ENCODE measurements at places on chromosomes 3 and 15.

GRCh38 chr15:42511007-42511391 lies 15.6 kb downstream of the SNAP23 start:
- DNase-seq: no peak

DNA sequence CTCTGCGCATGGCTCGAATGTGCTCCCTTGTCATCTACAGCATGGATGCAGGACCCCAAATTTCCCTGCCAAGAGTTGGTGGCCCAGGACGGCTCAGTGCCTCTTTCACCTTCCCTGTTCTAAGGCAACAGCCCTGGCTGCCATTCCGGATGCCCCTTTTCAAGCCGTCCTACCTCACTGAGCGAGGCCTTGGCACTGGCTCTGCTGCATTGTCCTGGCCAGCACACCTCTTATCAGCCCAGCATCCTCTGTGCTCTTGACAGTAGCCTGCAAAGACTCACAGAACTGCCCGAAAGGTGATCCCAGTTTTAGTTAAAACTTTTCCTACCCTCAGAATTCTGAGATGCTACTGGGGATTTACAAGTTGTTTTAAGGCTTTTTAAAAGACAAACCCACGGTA lies 122.0 kb downstream of the MECOM start:
- DNase-seq: no peak

- no peak for DNase-seq
Observed at GRCh38 chr3:51934139-51934850, 7.4 kb downstream of the RRP9 start.

DNA sequence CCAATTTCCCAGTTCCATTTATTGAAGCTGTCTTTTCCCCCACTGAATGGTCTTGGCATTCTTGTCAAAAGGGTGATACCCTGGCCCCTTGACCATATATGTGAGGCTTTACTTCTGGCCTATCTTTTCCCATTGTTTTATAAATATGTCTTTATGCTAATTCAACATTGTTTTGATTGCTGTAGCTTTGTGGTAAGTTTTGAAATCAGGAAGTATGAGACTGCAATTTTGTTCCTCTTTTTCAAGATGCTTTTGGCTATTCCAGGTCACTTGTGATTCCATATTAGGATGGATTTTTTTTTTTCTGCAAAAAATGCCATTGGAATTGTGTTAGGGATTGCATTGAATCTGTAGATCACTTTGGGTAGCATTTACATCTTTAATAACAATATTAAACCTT lies 141.2 kb upstream of the MANF start:
- no peak for DNase-seq

DNA sequence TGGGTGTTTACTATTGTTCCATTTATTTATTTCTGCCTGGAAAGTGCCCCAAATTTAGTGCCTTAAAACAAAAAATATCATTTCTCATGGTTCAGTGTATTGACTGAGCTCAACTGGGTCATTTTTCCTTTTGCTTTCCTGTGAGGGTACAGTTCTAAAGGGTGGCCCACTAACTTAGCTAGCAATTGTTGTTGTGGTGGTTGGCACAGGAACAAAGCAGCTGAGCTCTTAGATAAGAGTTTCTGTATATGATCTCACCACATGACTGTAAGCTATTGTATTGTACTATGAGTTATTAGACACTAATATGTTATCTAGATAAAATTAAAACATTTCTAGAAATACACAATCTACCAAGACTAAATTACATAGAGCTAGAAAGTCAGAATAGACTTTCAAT lies 1283.7 kb downstream of the OTOL1 start:
- DNase-seq: no peak

DNA sequence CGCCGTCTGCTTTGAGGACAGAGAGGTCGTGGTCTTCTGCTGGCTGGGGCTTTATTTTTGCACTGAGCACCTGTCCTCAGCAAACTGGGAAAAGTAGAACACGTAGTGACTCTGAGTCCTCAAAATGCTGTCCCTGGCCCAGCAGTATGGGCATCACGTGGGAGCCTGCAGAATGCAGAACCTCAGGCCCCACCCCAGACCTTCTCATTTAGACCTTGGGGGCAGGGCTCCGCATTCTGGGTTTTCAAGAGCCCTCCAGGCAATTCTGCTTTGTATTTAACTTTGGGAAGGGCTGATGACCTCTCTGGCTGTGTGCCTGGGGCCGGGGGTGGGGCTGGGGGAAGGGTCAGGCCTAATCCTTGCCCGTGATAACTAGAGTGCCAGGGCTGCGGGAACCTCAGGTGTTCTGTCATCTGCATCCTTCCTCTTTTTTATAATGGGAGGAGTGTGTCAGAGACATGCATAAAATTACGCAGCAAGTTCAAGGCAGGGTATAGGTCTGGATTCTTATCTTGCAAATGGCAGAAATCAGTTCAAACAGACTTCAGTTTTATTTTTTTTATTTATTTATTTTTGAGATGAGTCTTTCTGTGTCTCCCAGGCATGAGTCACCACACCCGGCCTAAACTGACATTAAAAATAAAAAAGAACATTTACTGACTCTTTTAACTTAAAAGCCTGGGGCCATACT lies 11.1 kb downstream of the SLC6A6 start:
- no peak for DNase-seq

DNA sequence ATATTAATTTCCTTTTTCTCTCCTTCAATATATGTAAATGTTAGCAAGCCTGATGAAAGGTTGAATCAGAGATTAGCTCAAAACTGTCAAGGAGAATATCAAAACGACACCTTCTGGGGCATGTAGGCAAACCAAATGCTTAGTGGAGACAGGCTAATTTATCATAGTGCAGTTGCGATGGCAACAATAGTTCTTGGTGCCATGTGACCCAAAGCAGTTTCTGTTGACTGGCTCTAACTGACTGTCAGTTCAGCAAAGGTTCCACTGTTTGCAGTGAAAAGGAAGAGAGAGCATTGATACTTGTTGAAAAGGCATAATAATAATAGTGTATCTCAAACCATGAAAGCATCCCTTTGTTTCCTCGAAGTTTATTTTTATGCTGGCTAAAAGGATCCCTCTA lies 513.9 kb downstream of the NLGN1 start:
- DNase-seq: no peak

DNA sequence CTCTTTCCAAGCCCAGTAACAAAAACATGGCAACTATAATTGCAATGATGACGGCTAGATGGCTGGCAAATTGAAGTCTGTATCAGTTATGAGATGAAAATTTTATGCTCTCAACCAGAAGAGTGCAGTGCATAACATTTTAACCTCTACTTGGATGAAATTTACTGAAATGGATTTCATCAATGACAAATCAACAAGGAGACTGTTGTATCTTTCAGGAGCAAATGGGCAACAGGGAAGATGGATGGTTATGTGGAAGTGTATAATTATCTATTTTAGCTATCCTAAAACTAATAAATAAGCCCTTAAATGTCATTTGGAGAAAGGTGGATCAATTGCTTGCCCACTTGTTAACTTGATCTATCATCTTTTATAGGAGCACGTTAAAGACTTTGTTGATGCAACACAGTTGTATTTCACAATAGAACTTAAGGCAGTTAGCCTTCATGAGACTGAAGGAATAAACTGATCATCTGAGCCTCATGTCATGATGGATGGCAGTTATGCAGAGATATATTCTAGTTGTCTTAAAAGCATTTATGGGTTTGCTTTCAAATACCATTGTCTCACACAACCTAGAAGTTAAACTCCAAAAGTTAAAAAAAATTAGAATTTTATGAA lies 315.1 kb upstream of the TBC1D5 start:
- DNase-seq: no peak

DNA sequence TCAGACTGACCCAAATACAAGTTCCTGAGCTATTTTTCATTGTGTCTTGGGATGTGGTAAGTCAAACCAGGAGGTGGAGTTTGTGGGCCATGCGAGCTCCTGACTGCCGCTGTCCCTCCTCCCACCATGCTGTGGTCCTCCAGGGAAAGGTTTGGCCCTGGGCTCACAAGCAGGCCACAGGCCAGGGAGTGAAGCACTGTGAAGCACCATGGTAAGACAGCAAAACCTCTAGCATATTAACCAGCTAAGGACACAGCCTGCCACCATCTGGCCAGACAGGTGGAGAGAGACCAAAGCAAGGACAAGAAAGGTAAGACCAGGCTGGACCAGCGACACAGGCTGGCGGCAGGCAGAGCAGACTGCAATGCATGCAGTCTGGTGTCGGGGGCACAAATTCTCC lies 15.3 kb downstream of the RAB43 start:
- DNase-seq: no peak

DNA sequence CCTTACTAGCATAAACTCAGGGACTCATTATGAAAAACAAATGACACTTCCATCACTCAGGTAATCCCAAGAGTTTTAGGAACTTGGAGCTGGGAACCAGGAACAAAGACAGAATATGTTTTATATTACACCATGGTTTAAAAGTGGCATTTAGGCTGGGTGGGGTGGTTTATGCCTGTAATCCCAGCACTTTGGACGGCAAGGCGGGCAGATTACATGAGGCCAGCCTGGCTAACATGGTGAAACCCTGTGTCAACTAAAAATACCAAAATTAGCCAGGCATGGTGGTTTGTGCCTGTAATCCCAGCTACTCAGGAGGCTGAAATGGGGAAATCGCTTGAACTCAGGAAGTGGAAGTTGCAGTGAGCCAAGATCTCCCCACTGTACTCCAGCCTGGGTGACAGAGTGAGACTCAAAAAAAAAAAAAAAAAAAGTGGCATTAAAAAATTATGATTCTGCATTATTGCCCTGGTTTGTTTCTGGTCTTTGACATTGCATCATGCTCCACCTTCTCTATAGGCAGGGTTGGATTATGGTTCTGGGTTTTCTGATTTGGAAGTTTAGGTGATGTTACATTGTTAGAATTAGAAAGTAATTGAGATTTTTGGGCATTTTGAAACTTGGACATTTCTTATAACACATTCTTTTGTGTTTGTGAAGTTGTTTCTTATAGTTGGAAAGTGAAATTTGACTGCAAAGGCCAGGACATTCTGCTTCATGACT lies 19.0 kb downstream of the SQOR start:
- no peak for DNase-seq

- DNase-seq: no peak
Observed at GRCh38 chr3:168628549-168628948, 532.8 kb upstream of the GOLIM4 start.

GRCh38 chr3:146187334-146187950 lies 26.5 kb upstream of the PLOD2 start:
- no peak for DNase-seq

DNA sequence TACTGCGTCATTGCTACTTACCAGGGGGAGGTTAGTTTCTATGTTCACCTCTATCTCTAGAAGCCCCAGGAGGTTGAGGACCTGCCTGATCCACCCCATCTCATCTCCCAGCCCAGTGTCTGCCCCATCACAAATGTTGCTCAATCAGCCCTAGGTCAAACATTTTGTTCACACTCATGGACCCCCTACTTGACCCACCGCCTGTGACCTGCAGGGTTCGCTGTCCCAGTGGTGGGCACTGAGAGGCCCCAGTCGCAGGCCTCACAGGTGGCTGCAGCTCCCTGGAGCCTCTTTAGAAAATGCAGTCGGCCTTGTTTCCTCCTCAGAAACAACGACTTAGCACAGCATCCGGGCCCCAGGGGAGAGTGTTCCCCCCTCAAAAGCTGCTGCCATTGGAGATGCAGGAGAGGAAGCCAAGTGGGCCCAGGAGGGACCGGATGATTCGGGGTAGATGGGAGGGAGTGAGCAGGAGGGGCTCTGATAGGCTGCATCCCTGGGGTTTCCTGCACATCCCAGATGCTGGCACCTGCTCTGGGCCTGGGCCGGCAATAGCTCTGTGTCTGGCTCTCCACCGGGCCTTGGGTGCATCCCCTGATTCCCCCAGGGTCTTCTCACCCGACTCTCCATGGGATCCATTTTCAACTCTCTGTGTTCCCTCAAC lies 18.4 kb upstream of the INSYN1 start:
- DNase-seq: no peak

- DNase-seq: no peak
Observed at GRCh38 chr3:147653367-147653923, 244.3 kb downstream of the ZIC1 start.

DNA sequence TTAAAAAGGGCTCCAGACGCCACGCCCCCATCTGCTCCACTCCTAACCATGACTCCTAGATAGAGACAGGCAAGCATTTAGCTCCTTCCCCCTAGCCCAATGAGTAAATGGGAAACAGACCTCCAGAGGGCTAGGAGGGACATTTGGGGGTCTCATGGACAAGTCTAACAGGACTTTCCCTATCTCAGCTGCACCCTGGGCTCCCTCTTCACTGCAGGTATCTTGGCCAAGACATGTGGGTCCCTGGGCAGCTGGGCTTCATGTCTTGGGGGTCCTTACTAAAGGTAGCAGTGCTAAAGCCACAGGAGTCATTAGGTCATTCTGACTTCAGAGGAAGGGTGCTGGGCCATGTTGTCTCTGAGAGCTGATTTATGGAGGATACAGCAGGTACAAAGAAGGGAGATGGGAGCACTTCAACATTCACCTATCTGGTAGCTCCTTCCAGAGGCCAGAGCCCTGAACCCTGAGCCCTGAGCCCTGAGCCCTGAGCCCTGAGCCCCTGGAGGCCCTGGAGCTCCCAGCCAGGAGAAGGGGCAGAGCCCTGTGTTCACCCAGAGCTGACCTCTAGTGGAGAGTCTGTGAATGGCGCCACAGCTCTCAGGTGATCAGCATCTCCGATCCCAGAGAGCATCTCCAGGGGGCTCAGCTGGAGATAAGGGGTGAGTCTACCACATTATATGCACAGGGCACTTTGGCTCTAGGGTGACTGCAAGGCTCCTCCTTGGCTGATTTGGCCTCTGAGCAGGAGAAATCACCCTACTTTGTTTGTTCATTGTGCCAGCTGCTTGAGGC lies 40.1 kb upstream of the EPHB1 start:
- DNase-seq: no peak

- no peak for DNase-seq
Observed at GRCh38 chr3:13185737-13186434, 112.7 kb upstream of the IQSEC1 start.

- no peak for DNase-seq
Observed at GRCh38 chr15:77564938-77565337, 67.8 kb downstream of the LINGO1 start.

- no peak for DNase-seq
Observed at GRCh38 chr3:79361748-79362378, 405.9 kb downstream of the ROBO1 start.

DNA sequence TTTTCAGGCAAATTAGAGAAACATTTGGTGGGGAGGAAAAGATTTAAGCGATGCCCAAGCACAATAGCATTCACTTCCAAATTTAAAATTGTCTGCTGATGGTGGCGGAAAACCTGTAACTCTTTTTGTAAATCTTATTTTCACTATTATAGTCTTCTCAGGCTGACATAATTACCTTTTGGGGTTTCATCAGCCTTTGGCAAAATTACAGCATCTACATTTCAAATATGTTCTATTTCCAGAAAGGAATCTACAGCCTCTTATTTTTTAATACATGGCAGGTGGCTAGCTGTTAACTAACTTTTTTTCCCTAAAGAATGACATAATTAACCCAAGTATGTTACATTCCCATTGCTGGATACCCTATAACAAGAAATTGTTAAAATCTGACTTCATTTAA lies 391.5 kb upstream of the CCDC54 start:
- no peak for DNase-seq

Data from stimulated activated CD4-positive, alpha-beta T cell treated with anti-CD3 and anti-CD28 coated beads, Interleukin-15, amount 100 ng/mL, for 1 hour (primary cell).